ENCODE measurements at places on chromosomes 12 and 14.

DNA sequence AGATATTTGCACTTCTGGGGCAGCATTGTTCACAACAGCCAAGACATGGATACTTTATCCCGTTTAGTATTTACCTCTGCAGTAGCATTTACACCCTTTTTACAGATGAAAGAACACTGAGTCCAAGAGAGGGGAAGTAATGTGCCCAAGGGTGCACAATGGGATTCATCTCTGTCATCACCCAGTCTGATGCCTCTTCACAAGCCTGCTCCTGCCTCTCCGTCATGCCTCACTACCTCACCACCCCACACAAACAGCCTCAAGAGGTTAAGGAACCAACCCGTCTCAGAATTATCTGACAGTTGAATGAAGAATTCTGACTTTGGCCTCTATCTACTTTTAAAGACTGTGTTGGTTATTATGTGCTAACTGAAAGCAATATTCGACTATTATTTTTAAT lies 368.4 kb downstream of the ATP23 start:
- no peak for DNase-seq

GRCh38 chr12:82848845-82849244 lies 162.1 kb downstream of the TMTC2 start:
- no peak for DNase-seq

GRCh38 chr12:122080149-122081082 lies 1.9 kb downstream of the MLXIP start:
- peak; percentile 71 for DNase-seq

GRCh38 chr14:22380571-22381407 lies 208.2 kb downstream of the DAD1 start:
- DNase-seq, result no peak

DNA sequence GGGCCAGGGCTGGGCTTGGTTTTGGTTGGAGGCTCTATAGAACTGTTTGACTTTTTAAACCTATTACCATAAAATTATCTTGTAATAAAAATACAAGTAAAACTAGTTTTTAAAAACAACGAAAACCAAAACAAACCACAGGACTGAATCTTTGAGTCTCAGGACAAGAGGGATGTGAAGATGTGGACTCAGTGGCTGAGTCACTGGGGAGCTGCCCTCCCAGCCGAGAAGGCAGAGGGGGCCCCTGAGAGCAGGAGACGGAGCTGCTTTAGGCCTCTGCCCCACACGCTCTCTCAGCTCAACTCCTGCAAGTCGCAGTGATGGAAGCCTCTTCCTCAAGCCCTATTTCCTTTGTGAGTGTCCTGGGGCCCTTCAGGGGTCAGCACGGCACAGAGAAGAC lies 59.0 kb downstream of the CDC42BPB start:
- DNase-seq, result no peak

- DNase-seq, result peak; percentile 83
These were observed 60.9 kb upstream of the ZFP36L1 start for GRCh38 chr14:68853749-68854148.

DNA sequence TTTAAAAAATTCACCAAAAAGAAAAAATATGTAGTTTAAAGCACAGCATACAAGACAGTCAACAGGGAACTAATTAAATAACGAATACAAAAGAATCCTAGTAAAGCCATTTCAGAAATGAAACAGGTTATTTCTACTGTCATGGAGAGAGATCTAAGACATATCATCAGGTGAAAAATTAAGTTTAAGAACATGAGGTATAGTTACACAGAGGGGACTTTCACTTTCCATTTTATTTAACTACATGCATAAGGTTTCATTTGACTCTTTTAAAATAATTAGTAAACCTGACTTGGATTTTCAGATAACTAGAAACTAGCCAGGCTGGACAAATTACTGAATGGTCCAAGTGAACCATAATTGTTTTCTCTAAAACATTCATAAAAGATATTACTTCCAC lies 11.3 kb downstream of the SEC23A start:
- DNase-seq, result no peak

- DNase-seq, result no peak
These were observed 366.2 kb upstream of the KITLG start for GRCh38 chr12:88946372-88946997.

- DNase-seq, result no peak
These were observed 70.8 kb downstream of the POLR3B start for GRCh38 chr12:106428384-106428783.

DNA sequence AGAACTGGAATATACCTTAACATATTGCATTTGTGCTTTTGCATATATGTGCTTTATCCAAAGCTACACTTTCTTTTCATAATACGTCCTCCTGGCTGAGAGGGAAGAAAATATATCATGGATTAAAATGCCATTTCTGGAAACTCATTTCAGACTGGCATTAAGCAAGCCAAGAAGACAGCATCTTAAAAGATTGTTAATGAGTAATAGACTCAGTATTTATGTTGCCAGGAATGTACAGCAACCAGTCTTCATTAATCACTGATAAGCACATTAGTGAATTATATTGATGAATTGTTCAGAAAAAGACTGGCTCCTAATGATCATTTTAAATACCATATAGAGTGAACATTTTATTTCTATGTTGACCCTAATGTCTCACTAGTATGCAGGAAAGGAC lies 134.9 kb upstream of the IFNG-AS1 start:
- no peak for DNase-seq

GRCh38 chr12:26629864-26630263 lies 203.1 kb downstream of the ITPR2 start:
- no peak for DNase-seq

DNA sequence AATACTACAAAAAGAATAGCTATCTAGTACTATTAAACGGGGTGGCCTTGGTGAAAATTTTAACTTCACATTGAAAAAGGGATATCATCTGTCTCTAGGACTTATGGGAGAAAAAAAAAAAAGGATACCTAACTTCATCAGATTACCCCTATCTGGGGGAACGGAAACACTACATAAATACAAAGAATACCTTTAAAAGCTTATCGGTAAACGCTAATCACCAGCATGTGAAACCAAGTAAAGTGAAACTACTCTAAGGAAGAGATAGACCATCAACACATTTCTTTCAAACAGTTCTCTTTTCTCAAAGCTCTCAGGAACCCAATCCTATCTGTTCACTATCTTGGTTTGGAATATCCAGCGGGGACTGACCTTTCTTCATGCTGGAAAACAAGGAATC lies 3.5 kb downstream of the KICS2 start:
- no peak for DNase-seq

DNA sequence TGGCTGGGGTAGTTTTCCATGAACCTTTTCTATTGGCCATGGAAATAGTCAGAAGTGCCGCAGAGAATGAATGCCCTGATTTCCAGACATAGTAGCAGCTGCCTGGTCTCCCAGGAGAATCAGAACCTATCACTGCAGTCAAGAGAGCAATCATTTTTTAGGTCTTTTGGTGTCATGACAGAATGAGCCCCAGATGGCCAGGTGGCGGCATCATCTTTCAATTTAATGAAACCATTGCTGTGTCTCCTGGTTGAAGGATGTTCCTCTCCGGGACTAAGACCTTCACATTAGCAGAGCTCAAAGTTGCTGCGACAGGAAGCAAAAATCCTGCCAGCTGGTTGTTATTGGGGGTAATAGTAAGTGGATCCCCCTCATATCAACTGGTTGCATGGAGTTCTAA lies 18.8 kb downstream of the TNFAIP2 start:
- DNase-seq, result no peak

GRCh38 chr14:72779679-72780078 lies 114.2 kb downstream of the DPF3 start:
- no peak for DNase-seq

- DNase-seq, result no peak
These were observed 145.3 kb downstream of the SSPN start for GRCh38 chr12:26340649-26341048.

- DNase-seq, result peak; percentile 4
These were observed 620 bp downstream of the TMTC1 start for GRCh38 chr12:29782871-29783772.

GRCh38 chr14:55762595-55763232 lies 182.7 kb downstream of the KTN1 start:
- DNase-seq, result no peak

All from Calu3 (cell line).